ENCODE measurements at places on chromosomes 5 and 9. TPM values are rescaled to one million over a fixed set of nuclear protein-coding genes. Genes with fewer than 3 reads are reported as not detected.
A peak's percentile ranks its signal among the peaks of the same experiment; 100 is the strongest.

The FBP1 gene
- 0.80 TPM for total RNA-seq

The NR5A1 gene
- total RNA-seq: not detected

The PRUNE2 gene
- total RNA-seq: not detected

The GADD45G gene
- 7.5 TPM for total RNA-seq

The ARHGEF28 gene
- not detected for total RNA-seq

The SPATA31C1 gene
- total RNA-seq: not detected

The ECSCR gene
- total RNA-seq: not detected

The KIF4B gene
- total RNA-seq: not detected

- no peaks in the 10 kb centered on the region for H3K27me3 ChIP-seq
- H3K27ac ChIP-seq: no peak overlapping the region
- no peaks in the 10 kb centered on the region for H3K4me1 ChIP-seq
- no peak overlapping the region for H3K4me3 ChIP-seq
Measured at GRCh38 chr5:2817031-2817603, 65.6 kb upstream of the IRX2 start.

DNA sequence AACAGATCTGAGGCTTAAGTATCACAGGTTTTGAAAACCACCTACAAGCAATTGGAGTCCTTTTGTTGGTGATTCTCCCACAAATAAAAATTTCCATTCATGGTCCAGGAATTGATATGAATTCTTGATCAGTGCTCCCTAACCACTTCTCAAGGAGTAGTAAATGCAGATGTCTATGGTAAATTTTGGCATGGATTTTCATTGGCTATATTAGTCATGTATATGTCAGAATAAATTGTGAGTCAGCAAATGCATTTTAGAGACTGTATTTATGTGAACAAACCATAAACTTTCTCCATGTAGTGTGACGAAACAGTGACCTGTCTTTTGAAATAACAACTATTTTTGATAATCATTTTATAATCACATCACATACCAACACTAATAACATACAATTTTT, 611.1 kb downstream of the HTR1A start:
- H3K4me3 ChIP-seq: no peak overlapping the region
- H3K36me3 ChIP-seq: no peaks in the 10 kb centered on the region
- no peaks in the 10 kb centered on the region for H3K27me3 ChIP-seq
- H3K4me1 ChIP-seq: no peaks in the 10 kb centered on the region
- no peak for DNase-seq

- peaks cover 2% of the 10 kb centered on the region for H3K4me1 ChIP-seq
- H3K36me3 ChIP-seq: no peaks in the 10 kb centered on the region
- no peak for DNase-seq
- H3K27me3 ChIP-seq: no peaks in the 10 kb centered on the region
- no peak overlapping the region for H3K4me3 ChIP-seq
Measured at GRCh38 chr5:10457682-10458574, 16.2 kb downstream of the ROPN1L start.

- no peak overlapping the region for H3K27ac ChIP-seq
- no peaks in the 10 kb centered on the region for H3K27me3 ChIP-seq
- peaks cover 50% of the 10 kb centered on the region for H3K36me3 ChIP-seq
- no peak for DNase-seq
- peaks cover 6% of the 10 kb centered on the region for H3K4me1 ChIP-seq
- H3K4me3 ChIP-seq: no peak overlapping the region
Measured at GRCh38 chr5:96673127-96673526, 11.0 kb downstream of the CAST start.

DNA sequence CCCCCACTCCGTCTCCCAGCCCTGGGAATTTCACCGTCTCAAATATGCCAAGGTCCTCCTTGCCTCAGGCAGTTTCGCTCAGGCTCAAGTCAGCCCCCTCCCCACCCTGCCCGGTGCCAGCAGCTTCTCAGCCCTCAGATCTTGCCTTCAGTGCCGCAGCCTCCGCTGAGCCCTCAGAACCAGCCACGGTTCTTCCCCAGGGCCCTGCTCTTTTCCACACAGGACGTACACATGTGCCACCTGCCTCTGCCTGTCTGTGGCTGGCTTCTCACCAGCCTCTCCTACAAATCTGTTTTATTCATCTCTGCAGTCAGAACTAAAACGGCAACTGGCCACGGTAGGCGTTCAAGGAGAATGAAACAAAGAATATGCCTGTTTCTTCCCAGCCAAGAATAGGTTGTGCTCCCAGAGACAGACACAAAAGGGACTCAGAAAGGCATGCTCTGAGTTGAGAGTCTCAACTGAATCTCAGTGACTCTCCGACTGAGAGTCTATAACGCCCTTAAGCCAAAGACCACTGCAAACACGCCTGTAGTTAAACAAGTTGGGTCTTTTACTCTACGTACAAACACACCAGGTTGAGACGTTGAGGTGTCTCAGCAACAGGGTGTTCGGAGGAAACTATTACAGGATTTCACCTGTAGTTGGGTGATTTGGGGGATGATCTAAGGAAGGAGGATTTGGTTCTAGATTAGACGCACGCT, 10.6 kb upstream of the GRIN1 start:
- peaks cover 41% of the 10 kb centered on the region for H3K4me1 ChIP-seq
- H3K4me3 ChIP-seq: peak overlapping the region; percentile 82
- peaks cover 2% of the 10 kb centered on the region for H3K36me3 ChIP-seq
- peak overlapping the region; percentile 88 for H3K27ac ChIP-seq
- peaks cover 2% of the 10 kb centered on the region for H3K27me3 ChIP-seq

GRCh38 chr9:83208065-83208850, 145.3 kb upstream of the RASEF start:
- no peak for DNase-seq
- no peaks in the 10 kb centered on the region for H3K27me3 ChIP-seq
- no peaks in the 10 kb centered on the region for H3K4me1 ChIP-seq
- H3K36me3 ChIP-seq: no peaks in the 10 kb centered on the region

DNA sequence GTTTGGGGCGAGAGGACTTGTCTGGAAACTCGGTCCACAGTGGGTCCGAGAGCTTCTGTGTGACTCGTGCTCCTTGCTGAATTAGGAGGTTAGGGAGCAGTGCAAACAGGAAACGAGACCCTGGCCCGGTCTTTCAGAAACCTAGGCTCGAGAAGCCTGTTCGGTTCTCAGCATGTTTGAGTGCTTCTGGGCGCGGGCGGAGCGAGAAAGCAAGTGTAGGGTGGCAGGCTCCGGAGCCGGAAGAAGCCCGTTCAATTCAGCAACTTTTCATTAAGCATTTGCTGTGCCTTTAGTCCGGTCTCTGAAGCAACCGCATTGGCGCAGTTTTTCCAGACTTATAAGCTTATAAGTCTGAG, 547 bp downstream of the CLTA start:
- no peak for DNase-seq
- peak overlapping the region; percentile 85 for H3K27ac ChIP-seq
- peaks cover 28% of the 10 kb centered on the region for H3K36me3 ChIP-seq

GRCh38 chr9:18437315-18438201, 36.4 kb upstream of the ADAMTSL1 start:
- H3K4me3 ChIP-seq: no peak overlapping the region
- H3K4me1 ChIP-seq: no peaks in the 10 kb centered on the region
- H3K27ac ChIP-seq: no peak overlapping the region
- H3K36me3 ChIP-seq: no peaks in the 10 kb centered on the region
- DNase-seq: no peak

DNA sequence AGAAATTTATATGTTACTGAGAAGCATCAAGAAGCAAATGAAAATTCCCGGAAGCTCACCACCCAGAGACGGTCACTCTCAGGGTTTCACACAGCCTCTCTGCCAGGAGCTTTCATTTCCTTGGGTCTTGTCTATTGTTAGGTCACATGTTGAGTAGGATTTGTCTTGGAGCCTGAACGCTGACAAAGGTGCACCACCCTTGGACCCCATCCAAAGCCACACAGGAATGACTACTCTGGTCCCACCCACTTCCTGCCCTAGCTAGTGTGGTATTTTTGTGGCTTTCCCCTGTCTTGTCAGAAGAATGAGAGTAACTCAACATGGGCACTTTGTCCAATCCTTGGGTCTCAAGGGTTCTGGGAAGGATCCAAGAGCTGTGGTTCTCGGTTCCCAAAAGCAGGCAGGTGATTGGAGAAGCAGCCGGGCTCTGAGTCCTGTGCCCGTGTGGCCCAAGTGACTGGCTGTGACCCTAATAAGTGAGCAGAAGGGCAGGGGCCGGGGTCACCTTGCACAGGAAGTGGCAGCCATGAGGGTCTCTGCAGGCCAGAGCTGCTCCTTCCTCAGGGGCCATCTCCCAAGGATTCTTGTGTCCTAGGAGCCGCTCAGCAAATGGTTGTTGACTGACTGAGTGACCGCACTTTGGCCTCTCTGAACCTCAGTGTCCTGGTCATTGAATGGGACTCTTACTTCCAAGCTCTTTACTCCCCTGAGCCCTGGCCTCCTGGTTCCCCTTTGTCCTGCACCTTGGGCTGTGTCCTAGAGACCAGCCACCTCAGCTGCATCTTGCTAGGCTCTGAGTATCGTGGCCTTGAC, 6.9 kb downstream of the FGD3 start:
- peaks cover 20% of the 10 kb centered on the region for H3K4me1 ChIP-seq
- peaks cover 17% of the 10 kb centered on the region for H3K27me3 ChIP-seq
- no peak overlapping the region for H3K27ac ChIP-seq
- H3K36me3 ChIP-seq: no peaks in the 10 kb centered on the region

- peaks cover 7% of the 10 kb centered on the region for H3K4me1 ChIP-seq
- DNase-seq: no peak
- H3K27me3 ChIP-seq: peaks cover 54% of the 10 kb centered on the region
- peak within 1 kb of the TSS; percentile 81 for H3K4me3 ChIP-seq
- H3K27ac ChIP-seq: no peak within 1 kb of the TSS
- H3K36me3 ChIP-seq: peaks cover 5% of the 10 kb centered on the region
Measured at GRCh38 chr5:141369994-141370848, at the start of gene PCDHGB3. Gene PCDHGB3 (plus strand): TSS chr5:141370242. CDS start chr5:141370395, 153 bp downstream.

GRCh38 chr9:113129884-113130283, 20.9 kb upstream of the SLC31A2 start:
- no peak for DNase-seq
- H3K4me1 ChIP-seq: peaks cover 4% of the 10 kb centered on the region
- H3K4me3 ChIP-seq: no peak overlapping the region

- no peaks in the 10 kb centered on the region for H3K27me3 ChIP-seq
- DNase-seq: no peak
- H3K4me1 ChIP-seq: no peaks in the 10 kb centered on the region
- H3K36me3 ChIP-seq: no peaks in the 10 kb centered on the region
Measured at GRCh38 chr5:44002381-44002901, 386.8 kb downstream of the FGF10 start.

DNA sequence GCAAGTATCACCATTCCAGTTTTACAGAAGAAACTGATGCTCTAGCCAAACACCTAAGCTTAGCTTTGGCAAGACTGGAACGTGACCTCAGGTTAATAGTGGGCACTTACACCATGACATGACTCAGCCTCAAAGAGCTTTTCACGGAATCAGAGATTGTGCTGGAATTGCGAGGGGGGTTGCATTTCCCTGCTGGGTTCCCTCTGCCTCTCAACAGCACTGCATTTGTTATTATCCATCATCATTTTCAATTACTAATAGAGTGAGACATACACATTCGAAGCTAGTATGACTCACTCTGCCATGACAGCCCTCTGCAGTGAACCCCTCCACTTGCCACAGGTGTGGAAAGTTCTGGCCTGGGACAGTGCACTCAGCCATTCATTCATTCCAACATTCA, 8.0 kb downstream of the SPOCK1 start:
- H3K27ac ChIP-seq: no peak overlapping the region
- no peaks in the 10 kb centered on the region for H3K36me3 ChIP-seq
- no peaks in the 10 kb centered on the region for H3K4me1 ChIP-seq
- peaks cover 8% of the 10 kb centered on the region for H3K27me3 ChIP-seq
- no peak overlapping the region for H3K4me3 ChIP-seq
- DNase-seq: no peak

GRCh38 chr5:119897537-119898370, 268.4 kb downstream of the FAM170A start:
- H3K36me3 ChIP-seq: no peaks in the 10 kb centered on the region
- H3K4me3 ChIP-seq: no peak overlapping the region
- DNase-seq: no peak
- H3K27me3 ChIP-seq: no peaks in the 10 kb centered on the region

DNA sequence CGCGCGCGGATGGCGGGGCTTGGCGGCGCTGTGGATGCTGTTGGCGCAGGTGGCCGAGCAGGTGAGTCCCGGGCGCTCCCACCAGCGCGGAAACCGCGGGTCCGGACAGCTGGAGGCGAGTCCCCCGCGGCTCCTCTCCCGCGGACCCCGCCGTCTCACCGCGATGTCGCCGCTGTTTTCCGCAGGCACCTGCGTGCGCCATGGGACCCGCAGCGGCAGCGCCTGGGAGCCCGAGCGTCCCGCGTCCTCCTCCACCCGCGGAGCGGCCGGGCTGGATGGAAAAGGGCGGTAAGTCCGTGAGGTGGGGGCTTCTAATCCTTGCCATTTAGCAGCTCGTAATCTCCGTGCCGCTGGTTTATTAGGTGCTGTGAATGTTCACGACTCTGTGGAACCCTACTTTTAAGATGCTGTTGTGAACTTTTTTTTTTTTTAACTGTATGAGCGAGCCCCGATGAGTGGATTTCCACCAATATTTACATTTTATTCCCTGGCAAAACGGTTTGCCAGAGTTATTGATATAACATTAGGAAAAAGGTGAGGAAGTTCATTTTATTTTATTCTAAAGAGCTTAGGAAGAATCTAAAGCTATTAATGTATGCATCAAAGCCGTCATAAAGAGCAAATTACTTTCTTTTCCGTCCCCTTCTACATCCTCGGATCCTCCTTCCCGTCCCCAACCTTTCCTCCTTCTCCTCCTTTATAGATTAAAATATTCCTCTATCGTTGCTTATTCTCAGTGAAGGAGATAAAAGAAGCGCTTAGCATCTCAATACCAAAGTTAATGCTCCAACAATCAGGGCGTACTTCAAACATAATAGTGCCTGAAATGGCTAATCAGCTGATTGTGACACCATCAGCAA, 579 bp downstream of the ADAMTS16 start:
- H3K27me3 ChIP-seq: peaks cover 18% of the 10 kb centered on the region
- no peaks in the 10 kb centered on the region for H3K4me1 ChIP-seq
- no peak for DNase-seq
- H3K4me3 ChIP-seq: no peak overlapping the region
- H3K27ac ChIP-seq: no peak overlapping the region

- no peaks in the 10 kb centered on the region for H3K36me3 ChIP-seq
- no peak overlapping the region for H3K4me3 ChIP-seq
- DNase-seq: no peak
- no peaks in the 10 kb centered on the region for H3K27me3 ChIP-seq
- no peaks in the 10 kb centered on the region for H3K4me1 ChIP-seq
- no peak overlapping the region for H3K27ac ChIP-seq
Measured at GRCh38 chr9:13139641-13140171, 139.8 kb downstream of the MPDZ start.

DNA sequence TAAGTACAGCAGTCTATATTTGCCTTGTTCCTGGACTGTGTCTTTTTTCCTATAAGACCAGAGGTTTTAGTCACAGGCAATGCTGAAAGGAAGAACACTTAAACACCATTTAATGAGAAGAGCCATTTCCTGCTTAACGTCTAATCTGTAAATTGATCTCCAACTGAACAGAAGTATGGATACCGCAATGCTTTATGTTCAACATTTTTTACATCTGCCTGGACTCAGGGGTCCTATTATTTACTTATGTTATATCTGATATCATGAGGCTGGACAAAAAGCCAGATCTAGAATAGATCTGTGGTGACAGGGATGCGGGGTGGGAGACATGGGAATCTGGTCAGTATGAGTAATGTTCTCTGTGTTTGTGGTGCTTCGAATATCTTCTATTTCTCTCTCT, 334.6 kb upstream of the MPDZ start:
- no peak overlapping the region for H3K27ac ChIP-seq
- no peaks in the 10 kb centered on the region for H3K36me3 ChIP-seq
- no peaks in the 10 kb centered on the region for H3K27me3 ChIP-seq
- H3K4me1 ChIP-seq: no peaks in the 10 kb centered on the region
- H3K4me3 ChIP-seq: no peak overlapping the region

- peaks cover 13% of the 10 kb centered on the region for H3K4me1 ChIP-seq
- no peak for DNase-seq
- H3K27me3 ChIP-seq: no peaks in the 10 kb centered on the region
- peak overlapping the region; percentile 4 for H3K27ac ChIP-seq
Measured at GRCh38 chr5:133323494-133324457, 272.0 kb downstream of the HSPA4 start.

- peaks cover 12% of the 10 kb centered on the region for H3K36me3 ChIP-seq
- no peaks in the 10 kb centered on the region for H3K4me1 ChIP-seq
- no peaks in the 10 kb centered on the region for H3K27me3 ChIP-seq
- DNase-seq: no peak
Measured at GRCh38 chr9:36110434-36110833, 26.1 kb upstream of the GLIPR2 start.

All from activated B cell treated with CpG ODN at 0.5 μM for 24 hours (primary cell).